ENCODE measurements at places on chromosomes 12 and 14.

DNA sequence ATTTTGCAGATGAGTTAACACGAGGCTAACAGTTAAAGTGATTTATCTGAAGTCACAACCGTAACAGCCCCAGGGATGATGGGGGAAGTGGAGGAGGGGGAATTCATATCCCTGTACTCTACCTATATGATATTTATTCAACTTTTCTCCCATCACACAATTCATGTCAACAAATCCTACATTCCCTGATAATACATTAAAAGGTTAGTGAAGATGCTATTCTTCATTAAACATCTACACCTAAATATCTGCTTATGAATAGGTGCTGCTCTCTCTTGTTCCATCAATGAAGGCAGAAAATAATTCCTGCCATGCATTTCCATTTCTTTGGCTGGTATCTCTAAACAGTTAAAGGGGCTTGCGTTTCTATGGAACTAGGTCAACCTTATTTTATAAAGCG, 6.8 kb downstream of the YBX3 start:
- DNase-seq = no peak

DNA sequence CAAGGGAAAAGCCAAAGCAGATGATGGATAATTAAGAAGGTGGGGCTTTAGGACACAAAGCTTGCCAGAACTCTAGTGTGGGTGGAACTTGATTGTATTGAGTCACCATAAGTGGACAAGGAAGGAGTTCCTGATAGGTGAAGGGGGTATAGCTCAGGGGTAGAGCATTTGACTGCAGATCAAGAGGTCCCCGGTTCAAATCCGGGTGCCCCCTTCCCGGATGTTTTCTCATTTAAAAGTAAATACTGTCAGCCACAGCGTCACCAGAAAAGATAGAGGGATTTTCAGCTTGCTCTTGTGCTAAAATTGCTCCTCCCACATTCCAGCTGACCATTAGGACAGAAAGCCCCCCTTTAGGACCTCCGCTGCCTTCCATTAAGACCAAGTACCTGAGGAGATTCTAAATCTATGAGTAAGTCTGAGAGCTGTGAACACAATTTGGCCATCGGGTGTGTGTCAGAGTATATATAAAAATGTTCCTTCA, 36.6 kb downstream of the DCAF4 start:
- DNase-seq = peak; percentile 66

DNA sequence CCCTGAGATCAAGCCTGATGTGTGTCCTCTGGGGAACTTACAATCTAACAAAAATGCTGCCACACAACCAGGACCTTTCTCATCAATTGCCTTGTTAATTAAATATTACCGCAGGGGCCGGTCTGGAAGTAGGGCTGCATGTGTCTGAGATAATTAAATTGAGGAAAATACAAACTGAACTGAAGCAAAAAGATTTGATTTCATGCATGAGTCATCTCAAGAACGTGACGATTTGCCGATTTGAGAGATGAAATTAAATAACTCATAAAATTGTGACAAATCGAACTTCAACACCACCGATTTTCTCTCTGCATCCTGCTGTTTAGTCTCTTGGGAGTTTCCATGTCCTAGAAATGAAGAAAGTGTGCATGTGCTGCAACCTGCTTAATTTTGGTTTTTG, 94.6 kb upstream of the DAAM1 start:
- no peak for DNase-seq

- no peak for DNase-seq
These were observed 165.4 kb downstream of the GCH1 start for GRCh38 chr14:54737132-54737711.

- DNase-seq = peak; percentile 8
These were observed 50.2 kb downstream of the TTLL5 start for GRCh38 chr14:75711105-75711795.

- DNase-seq = no peak
These were observed 3.6 kb upstream of the PLXNC1 start for GRCh38 chr12:94144781-94145180.

DNA sequence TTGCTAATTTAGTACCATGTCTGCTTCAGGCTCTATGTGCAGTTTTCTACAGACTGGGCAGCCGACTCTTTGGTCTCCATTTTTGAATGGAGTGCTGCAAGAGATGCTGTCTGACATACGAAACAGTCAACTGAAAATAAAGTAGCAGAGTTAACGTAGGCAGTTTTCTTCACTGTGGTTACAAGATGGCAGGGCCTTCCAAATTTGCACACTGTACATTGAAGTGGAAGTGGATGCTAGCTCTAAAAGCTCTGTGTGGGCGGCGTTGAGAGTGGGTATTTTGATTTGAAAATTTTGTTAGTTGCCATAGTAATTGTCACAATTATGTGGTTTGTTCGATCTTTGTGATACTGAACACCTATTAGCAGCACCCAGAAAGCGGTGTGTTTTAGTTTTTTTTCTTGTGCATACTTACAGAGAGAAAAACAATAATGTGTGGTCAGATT, 154.9 kb upstream of the ATP2B1 start:
- DNase-seq = no peak

GRCh38 chr12:104482113-104482512, 25.4 kb downstream of the CHST11 start:
- no peak for DNase-seq

- no peak for DNase-seq
These were observed 45.2 kb downstream of the WDHD1 start for GRCh38 chr14:54981698-54982097.
